Fibroblast of upper back skin (primary cell): ENCODE measurements at places on chromosomes 1 and 21.
A peak's percentile ranks its signal among the peaks of the same experiment; 100 is the strongest.

DNA sequence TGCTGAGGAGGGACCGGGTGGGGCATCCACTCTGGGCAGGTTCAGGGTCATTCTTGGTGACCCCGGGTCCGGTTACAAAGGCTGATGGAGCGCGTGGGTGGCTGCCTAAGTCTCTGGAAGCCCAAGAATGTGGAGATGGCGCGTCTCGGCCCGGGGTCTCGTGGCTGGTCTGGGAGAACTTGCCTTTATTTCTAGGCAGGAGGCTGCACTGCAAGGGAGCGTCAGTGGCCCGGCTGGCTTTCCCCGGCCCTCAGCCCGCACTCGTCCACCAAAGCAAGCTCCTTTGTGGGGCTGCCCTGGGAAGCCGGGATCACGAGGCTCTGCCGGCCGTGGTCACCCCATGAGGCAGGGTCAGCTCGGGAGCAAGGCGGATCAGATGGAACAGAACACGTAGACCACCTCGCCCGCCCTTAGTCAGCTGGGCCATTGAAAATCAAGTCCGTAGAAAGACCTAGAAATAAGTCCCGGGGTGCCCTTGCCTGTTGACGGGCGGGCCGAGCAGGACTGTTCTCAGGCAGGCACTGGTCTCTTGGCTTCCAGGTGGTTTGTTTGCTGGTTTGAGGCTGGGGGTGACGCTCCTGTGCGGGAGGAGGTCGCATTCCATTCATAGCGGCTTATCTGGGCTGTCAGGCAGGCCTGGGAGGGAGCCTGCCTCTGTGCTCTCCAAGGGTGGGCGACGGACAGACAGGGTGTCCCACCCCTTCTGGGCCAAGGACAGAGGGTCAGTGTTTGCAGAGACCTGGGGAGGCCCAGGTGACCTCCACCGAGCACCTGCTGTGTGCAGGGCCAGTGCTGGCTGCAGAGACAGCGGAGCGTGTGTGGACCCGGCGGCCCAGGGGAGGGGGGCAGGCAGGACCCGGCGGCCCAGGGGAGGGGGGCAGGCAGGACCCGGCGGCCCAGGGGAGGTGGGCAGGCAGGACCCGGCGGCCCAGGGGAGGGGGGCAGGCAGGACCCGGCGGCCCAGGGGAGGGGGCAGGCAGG lies 25.8 kb downstream of the COL18A1 start:
- peak; percentile 9 for DNase-seq

DNA sequence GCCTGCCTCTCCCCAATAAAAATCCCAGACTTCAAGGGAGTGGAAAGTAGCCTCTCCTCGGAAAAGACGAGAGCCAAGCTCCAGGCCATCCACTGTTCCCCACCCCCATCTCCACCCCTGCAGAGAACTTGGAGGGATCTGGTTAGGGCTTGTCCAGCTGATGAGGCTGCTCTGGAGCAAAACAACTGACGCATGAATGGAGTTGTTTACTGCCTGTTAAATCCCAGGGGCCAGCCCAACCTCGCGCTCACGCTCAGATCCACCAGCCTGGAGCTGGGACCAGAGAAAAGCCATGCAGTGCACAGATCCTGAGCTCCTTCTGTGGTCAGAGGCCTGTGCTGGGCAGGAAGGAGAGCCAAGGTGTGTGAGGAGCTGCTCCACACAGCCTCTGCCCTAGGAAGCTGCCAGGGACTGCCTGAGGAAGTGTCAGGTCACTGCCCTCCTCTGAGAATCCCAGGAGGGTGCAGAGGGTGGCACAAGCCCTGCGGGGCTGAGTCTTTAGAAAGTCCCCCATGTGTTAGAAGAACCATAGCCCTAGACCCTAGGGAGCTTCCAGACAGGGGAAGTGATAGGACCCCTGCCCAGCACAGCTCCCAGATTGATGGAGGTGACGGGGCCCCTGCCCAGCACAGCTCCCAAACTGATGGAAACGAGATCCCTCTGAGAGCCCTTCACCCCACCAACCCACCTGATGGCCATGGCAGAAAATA lies 109.0 kb upstream of the IPO9 start:
- DNase-seq, result peak; percentile 77

GRCh38 chr1:207883104-207883651 lies 27.7 kb downstream of the CD34 start:
- no peak for DNase-seq

DNA sequence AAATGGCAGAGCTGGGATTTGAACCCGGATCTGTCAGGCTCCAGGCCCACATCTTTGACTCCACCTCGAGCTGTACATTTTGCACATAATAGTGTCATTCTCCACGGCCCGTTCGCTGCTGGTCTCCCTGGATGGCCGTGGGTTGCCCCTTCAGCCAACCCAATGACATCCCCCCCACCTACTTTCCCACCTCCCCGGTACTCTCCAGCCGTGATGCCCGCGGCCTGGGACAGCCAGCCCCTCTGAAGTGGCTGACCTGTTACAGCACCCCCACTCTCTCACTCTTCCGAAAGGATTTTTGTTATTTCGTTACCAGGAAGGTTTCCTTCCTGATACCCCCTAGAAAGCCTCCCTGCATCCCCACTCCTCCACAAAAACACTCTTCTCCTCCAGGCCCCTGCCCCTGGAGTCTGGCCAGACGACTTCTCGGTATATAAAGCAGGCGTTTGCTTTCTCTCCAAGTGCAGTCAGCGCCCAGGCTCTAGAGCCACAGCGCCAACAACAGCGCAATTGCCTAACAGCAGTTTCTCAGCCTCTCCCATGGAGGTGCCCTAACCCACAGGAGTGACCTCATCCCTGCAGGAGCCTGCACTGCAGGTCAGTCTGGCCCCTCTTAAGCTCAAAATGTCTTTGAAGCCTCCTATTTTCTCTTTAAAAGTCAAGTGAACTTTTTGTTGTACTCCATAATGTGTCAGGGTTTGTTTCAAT lies 14.5 kb upstream of the GJB5 start:
- peak; percentile 2 for DNase-seq

DNA sequence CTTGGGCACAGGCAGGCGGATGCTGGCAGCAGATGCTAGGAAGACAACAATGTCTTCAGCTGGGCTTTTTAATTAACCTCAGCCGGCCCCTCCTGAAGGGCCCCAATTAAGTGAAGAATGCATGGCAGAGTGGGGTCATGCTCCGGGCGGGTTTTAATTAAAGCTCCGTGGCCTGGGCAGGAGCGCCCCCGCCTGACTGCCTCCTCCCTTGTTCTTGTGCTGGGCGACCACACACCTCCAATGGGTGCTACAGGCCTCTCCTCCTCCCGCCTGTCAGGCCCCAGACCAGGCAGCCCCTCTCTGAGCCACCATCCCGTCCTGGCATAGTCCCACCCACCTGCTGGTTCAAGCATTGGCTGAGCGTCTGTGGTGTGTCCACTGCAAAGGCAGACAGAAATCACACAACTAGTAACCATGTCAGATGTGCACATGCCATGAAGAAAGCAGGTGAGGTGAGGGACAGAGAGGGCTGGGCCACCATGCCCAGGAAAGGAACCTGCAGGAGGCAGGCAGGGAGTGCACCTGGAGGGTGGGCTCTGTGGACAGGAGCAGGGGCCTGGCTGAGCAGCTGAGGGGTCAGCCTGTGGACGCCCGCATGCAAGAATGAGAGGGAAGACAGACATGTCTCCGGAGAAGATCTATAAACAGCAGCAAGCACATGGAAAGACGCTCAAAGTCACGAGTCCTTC lies 8.5 kb upstream of the ARF1 start:
- DNase-seq, result no peak

- no peak for DNase-seq
Measured at GRCh38 chr1:26010825-26011224, 10.8 kb upstream of the EXTL1 start.

GRCh38 chr1:27383039-27383605 lies at the start of gene CD164L2:
TSS of gene CD164L2 (minus strand) at chr1:27383333. CDS start at chr1:27383239, 94 bp downstream.
- DNase-seq, result no peak

GRCh38 chr1:59427155-59427554 lies 130.3 kb downstream of the FGGY start:
- DNase-seq, result peak; percentile 78

DNA sequence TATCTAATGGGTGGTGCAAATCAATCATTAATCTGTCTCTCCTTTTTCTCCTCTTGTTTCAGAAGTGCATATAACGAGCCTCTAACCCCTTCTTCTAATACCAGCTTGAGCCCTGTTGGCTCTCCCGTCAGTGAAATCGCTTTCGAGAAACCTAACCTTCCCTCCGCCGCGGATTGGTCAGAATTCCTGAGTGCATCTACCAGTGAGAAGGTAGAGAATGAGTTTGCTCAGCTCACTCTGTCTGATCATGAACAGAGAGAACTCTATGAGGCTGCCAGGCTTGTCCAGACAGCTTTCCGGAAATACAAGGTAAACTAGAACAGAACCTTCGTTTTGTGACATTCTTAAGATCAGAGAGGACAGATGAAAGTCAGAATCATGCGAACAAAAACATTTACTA lies 25.3 kb upstream of the VAMP3 start:
- DNase-seq, result no peak

DNA sequence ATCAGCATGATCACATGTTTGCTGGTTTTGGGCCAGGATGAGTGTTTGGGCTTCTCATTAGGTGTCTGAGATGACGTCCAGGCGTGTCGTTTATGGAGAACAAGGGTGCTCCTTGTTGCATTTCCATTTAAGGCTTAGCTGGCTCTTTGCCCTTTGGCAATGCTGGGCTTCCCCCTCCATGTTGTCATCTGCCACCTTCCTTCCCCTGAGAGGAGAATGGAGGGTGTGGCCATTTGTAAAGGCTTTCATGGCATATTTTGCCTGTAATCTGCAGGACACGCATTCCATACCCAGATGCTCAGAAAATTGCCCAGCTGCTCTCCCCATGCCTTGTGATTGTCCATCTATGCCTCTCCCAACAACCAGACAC lies 27.7 kb downstream of the PKP1 start:
- DNase-seq, result no peak

DNA sequence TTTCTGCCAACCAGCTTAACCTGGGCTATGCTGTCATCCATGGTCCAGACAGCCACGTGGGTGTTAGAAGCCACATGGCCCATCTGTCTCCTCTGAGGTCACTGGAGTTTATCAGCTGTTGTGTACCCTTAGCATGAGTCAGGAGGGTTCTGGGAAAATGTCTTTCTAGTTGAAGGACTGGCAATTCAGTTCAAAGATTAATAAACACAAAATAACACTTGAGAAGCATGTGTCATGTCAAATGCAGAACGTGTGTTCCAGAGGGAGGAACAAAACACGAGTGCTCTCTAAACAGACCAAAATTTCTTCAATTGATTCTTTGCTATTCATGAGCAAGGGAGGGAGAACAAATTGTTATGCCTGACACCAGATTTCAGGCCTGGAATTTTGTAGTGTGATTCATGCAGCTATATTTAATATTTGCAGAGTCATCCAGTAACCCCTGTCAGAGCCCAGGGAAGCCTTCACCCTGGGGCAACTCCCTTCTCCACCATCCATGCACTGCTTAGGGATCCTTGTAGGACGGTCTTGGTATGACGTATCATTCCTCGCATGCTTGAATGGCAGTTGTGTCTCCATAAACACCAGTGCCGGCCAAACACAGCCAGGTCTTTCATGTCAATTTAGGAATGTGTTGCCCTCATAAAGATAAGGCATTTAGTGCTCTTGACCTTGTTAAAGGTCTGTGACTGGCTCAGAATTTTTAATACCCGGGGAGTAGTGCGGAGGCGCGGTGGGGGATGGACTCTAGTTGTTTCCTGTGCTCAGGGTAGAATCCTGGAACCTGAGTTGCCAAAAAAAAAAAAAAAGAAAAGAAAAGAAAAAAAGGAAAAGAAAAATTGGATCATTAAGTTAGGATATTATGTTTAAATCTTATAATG lies 27.7 kb upstream of the DYRK1A start:
- peak; percentile 93 for DNase-seq

DNA sequence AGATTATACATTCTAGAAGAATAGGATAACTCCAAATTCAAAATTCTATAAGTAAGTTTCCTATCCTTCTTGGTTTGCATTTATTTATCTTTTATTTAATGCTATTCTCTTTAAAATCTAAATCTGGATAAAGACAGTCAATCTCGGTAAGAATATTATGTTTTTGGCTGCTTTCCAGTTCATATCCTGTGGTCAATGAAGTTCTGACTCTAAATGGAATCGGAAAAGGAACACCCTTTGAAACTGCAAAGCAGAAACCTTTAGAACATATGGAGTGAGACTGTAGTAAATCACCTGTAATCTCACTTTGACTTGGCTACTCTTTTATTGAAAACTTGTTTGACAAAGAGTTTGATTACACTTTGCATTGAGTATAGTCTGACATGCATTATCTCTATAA lies 85.2 kb downstream of the KIFAP3 start:
- no peak for DNase-seq

- DNase-seq, result no peak
Measured at GRCh38 chr1:93878501-93878888, 511 bp downstream of the DNTTIP2 start.

DNA sequence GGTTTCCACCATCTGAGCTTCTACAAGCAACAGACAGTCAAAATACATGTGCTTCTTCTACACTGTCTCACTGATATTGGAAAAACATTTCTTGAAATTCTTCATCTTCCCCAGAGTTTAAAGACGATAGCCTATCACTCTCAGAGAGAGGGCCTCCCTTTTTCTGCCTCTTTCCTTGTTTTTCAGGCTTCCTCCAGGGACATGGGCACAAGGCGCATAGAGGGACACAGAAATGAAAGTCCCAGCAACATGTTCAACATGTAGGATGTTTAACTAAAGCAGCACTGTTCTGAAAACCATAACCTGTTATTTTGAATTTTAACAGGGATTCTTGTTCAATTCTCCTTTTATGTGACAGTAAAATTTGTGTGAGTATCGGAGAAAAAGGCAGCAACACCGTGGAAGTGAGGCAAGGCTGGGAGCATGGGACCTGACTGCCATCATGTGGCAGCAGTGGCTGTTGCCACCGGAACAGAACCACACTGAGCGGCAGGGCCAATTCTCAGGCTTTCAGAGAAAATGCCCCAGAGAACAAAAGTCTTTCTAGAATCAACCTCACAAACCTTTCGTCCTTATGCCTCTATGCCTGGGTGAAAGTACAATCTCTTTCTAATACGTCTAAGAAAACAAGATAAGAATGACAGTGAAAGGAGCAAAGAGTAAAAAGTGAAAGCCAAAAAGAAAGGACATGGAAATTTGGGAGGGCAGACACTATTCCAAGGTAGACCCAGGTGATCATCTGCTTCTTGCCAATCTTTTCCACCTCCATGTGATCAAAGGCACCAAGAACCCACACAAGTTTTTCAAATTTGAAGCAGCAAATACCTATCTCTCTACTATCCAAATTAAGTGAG lies 54.5 kb downstream of the PCNX2 start:
- peak; percentile 48 for DNase-seq

GRCh38 chr1:82491301-82492048 lies 690.7 kb downstream of the ADGRL2 start:
- peak; percentile 47 for DNase-seq

DNA sequence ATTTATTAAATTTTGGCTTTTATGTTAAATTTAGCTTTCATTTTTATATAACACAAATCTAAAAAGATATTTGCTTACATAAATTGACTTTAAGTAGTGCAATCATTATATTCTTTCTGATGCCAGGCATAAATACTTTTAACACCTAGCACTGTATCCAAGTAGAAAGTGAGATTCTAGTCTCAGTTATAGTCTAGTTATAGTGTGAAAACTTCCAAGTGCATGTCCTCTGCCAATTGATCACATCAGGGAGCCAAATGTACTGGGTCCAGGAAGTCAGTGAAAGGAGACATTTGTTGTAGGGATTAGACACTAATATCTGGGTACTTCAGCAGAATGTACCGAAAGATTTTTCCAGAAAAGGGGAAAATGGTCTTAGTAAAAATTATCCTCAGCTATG lies 290.7 kb upstream of the ZRANB2 start:
- DNase-seq, result no peak
